ENCODE measurements at places on chromosomes 3 and 15. TPM values are rescaled to one million over a fixed set of nuclear protein-coding genes. Genes with fewer than 3 reads are reported as not detected.

DNA sequence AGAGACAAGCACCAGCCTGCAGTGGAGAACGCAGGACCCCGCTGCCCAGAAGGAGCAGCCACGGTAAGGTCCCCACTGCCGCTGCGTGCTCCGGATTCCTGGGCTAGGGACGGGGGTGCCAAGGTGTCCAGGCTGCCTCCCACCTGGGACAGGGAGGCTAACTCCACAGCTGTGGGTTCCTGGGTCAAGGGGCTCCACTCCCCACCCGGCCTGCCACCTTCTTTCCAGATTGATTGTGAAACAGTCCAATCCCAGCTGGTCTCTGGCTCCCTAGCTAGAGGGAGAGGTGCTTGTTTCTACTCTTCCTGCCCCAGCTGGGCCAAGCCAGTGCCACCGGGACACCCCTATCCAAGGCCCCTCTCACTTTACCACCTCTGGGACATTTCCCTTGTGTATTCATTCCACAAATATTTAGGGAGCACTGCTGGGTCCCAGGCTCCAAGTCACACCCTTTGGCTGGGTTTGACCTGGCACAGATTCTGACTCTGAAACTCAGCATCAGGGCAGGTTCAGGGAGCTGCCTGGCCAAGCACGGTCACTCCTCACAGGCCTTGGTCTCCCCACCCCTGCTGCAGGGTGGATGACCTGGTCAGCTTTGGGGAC is 1.9 kb downstream of the PAK6 start:
- no peak for DNase-seq

Gene MYH15
- total RNA-seq, result 0.13 TPM

DNA sequence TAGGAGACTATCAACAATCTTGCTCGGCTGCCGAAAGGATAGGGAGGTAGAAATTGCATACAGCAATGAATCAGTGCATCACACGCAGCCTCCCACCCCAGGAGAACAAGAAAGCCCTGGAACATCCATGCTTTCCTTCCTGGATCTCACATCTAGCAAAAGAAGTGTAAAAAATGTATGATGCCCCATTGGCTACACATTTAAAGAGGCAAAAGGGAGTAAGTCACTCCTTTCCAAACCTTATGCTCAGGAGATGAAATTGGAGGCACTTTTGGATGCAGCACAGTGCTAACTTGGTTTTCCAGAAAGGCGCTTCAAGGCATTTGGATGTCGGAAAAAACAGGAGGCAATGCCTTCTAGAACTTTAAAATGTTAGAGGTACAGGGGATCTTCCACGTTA is 32.2 kb upstream of the FEZF2 start:
- no peak for DNase-seq

DNA sequence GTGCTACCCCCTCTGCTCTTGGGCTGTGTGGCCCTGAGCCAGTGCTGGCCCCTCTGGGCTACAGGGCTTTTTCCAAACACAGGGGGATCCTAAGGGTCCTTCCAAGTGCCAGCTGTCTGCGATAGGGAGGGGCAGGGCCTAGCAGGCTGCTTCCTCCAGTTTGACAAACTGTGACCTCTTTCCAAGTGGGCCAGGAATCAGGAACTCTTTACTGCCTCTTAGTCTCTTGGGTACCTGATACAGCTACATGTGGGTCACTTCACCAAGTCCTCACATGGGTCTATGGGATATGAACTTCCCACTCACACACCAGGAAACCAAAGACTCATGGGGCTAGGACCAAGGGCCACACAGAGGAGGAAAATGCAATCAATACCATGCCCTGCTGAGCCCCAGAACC is 25.4 kb downstream of the SEC61A1 start:
- DNase-seq, result no peak

GRCh38 chr3:40502034-40502433 is 3.8 kb upstream of the ZNF620 start:
- DNase-seq, result no peak

DNA sequence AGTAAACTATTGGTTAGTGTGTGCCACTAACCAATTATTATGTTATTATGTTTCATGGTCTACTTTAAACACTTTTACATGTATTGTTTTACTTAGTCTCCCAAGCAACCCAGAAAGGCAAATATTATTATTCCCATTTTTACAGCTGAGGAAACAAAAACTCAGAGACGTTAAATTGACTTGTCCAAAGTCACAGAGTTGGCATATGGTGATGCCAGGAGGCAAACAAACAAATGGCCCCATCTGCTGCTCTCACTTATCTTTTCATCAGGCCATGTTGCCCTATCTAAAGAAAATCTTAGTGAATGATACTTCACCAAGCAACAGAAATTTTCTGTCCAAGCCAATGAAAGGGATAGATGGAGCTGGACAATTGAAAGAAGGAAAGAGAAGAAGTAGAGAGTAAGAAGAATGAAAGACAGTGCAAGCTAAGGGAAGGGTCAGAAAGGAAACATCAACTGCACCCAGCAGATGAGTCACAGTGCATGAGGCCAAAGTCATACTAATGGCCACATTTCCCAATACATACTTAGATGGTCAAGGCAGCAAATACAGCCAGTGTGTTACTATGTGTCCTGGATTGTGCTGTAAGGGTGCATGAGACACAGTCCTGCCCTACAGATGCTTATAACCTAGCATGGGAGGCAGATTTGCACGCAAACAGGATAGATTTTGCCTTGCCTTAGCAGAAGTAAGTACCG is 266.9 kb downstream of the KCNMB2 start:
- DNase-seq, result no peak

DNA sequence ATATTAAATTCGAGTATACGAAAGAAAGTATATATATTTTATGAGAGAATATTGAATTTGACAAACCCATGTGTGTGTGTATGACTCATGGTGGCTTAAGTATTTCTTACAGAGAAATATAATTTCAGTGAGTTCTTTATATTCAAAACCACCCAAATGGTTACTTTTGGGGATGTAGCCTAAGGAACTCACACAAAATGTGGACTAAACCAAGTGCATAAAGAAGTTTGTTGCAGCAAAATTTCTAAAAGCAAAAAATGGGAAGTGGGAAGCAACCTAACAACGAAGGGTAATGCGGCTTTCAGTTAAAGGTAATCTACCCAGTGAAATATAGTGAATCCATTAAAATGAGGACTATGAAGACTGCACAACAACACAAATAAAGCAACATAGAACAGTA is 277.1 kb downstream of the EDEM1 start:
- DNase-seq, result no peak

DNA sequence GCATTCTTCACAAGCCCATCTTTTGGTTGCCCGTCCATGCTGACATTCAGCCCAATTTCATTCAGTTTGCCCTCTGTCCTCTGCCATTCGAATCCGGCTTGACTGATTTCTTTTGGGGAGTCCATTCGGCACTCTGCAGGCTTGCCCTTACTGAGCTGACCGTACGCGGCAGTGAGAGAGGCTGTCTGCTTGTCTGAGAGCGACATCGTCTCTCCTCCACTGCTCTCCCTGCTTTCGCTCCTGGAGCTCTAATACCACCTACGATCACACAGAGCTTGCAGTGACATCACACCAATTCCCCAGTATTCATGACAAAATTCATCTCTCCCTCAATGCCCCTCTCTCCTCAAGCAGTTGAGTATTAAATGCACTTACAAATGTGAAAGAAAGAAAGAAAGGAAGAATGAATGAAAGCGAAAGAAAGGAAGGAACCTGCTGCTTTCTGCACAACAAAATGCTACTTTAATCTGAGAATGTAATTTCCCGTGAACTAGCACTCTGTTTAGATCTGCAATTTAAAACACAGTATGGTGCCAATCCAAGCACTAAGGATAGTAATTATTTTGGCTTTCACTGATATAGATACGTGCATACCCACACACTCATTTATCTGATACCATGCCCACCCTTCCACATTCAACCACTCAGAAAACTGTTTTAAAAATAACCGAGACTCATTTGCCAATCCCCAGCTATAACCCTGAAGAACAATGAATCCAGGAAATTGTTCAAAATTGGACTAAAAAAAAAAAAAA is 89.5 kb downstream of the DHX30 start:
- DNase-seq, result no peak

Gene ENTPD3
- total RNA-seq, result not detected

Gene MOBP
- total RNA-seq, result not detected

Gene ITIH4
- 0.39 TPM for total RNA-seq

Gene GPR15
- not detected for total RNA-seq

- no peak for DNase-seq
Observed at GRCh38 chr3:851098-851790, 241.6 kb upstream of the CNTN6 start.

Gene MYLK
- 56.7 TPM for total RNA-seq

DNA sequence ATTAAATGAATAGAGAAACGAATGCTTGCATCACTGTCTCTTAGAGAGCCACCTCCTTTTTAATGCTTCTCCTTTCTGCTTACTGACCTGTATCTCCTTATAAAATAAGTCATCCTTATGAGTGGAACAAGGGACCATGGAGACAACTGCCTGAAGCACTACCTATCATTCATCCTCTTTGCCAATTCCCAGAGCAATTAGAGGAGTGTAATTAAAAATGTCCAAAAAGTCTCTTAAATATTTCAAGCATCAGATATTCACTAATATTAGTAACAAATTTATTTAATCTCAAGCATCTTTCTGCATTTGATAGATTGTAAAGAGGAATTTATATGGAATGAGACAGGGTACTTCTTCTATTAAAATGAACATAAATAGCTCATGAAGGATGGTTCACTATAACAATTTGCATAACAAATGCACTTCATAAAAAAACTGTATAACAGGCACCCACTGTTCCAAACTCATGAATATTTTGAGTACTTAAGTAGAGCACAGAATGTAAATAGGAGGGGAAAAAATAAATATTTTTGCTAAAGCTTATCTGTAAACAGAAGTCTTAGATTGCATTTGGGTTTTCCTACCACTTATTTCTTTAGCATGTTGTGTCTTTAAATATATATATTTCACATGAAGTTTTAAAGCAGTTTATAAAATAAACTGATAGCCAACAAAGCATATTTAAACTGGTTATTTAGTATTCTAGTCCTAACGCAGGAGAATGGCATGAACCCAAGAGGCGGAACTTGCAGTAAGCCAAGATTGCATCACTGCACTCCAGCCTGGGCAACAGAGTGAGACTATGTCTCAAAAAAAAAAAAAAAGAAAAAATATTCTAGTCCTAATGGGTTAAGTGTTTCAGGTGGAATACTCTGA is 269.3 kb downstream of the TBL1XR1 start:
- DNase-seq, result no peak

DNA sequence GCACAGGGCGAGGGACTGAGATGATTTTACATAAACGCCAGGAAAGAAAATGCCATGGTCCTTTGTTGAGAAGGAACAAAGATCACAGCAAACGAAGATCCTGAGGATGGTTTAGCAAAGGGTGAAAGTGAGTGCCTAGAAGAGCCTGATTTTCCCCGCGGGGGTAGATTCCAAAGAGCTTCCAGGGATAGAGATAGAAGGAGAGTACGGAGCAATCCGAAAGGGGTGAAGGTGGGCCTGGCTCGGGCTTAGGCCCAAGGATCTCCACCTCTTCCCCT is 977 bp downstream of the CDC25A start:
- DNase-seq, result no peak

GRCh38 chr3:133574260-133574881 is 885 bp downstream of the CDV3 start:
- peak; percentile 77 for DNase-seq

Gene CRELD1
- total RNA-seq, result 33.5 TPM

DNA sequence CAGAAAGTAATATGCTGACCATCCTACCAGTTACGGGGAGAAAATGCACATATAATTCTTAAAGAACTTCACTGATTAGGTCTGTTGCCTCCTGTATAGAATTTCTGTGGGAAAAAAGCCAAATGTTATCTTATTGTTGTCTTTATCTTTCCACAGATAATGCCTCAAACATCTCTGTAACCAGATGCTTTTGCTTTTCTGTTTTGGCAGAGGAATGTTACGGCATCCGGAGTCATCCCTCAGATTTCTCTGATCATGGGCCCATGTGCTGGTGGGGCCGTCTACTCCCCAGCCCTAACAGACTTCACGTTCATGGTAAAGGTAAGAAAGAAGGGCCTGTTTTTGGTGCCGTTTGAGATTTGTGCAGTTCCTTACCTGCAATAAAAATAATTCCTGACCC is 33.5 kb downstream of the PCCB start:
- DNase-seq, result no peak

DNA sequence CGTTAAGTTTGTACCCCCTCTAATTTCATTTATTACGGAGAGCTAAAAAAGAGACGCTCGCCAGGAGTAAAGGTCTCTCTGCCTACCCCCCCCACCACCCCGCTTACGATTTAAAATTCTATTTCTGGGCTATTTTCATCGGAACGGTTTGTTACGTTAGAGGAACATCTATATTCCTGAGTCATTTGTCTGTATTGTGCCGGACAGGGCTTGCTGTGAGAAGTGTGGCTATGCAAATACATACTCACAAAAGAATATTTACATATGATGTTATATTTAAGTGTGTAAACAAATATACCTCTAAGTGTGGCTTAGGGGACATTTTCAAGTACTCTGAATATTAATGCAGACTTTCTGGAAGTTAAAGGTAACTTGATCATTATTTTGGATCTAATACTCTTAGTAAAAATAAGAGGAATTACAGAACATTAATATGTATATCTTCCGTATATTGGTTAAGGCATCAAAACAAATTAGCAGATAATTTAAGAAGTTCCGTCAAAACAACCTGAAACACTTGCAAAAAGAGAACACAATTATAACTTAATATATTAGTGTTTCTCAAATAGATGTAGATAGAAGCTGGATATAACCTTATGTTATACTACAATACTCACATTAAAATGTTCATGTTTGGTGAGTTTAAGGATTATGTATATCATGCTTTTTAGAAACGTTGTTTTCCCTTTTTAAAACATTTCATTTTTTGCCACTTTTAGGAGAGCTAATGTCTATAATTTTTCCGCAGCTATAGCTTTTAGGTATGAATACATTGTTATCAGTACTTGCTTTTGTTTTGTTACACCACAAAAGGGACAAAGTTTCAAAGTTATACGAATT is 1.6 kb upstream of the SHOX2 start:
- DNase-seq, result no peak

Gene ANKRD63
- total RNA-seq, result not detected
